ENCODE measurements at places on chromosomes 3 and 15.

DNA sequence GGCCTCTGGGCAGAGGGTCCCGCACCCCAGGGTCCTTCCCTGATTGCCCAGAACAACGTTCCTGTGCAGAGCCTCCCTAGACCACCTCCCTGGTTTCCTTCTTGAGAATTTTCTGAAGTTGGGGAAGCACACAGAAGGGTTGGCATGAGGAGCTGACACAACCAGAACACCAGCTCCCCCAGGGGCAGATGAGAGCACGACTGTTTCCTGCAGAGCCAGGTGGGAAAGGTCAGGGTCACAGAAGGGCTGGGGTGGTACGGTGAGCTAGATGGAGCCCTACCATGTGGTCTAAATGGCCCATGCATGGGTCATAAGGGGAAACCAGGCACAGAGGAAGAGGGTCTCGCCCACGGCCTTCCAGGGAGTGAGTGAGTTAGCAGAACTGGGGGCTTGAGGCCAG lies 10.4 kb downstream of the PPCDC start:
- DNase-seq: no peak

DNA sequence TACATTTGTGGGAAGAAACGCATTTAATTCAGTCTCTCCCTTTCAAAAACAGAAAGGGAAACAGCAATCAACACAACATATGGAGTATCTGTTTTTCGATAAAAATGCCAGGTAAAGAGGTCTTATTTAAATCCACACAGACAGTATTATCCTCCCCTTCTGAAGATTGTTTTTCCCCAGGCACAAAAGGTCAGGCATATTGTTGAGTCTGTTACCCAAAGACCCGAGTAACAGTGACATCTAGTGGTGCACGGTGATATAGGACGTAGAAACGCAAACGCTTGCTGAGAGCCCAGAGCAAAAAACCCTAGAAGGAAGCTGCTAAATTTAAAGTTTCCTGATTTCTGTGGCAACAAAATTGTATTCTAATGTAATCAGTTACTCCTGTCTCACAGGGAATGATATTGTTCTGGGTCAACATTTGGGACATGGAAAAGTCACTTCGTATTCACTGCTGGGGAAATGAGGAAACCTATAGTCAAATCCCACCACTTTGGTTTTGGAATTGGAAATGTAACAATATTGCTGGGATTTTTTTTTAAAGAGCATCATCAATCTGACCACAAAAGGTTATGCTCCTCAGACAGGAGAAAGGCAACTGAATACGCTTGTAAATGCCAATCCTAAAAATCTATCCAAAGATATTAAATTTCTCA lies 312.7 kb upstream of the CCDC54 start:
- peak; percentile 75 for DNase-seq

- peak; percentile 57 for DNase-seq
Measured at GRCh38 chr3:28050885-28051284, 190.5 kb upstream of the CMC1 start.

DNA sequence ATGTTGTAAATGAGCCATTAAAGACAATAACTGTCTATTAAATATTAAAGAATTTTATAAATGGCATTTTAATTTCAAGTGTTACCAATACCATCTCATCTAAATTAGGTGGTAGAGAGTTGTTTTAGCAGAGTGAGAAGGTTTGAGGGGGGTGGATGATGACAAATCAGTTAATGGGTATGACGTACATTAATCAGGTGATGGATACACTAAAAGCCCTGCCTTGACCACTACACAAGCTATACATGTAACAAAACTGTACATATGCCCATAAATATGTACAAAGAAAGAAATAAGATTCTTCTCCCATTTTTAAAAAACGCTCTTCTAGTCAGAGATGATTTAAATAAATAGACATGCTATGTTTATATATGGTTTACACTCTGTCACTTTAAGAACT lies 40.0 kb downstream of the TAFA4 start:
- no peak for DNase-seq

- no peak for DNase-seq
Measured at GRCh38 chr3:49707113-49707480, 12.4 kb downstream of the AMIGO3 start.

DNA sequence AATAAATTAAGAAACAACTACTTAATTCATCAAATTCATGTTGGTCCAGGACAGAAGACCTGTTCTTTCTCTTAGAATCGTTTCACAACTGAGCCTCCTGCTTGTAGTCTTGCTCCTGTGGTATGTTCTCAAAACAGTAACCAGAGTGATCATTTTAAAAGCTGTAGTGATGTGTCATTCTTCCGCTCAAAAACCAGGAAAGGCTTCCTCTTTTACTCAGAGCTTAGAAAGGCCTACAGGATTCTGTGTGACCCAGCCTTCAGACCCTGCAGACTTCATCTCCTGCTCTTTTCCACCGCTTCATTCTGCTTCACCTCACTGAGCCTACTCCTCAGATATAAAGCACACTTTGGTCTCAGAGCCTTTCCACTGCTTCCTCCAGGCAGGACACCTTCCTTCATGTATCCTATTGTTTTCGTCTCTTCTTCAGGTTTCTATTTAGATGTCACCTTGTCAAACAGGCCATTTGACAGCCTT lies 22.7 kb downstream of the ST6GAL1 start:
- no peak for DNase-seq

GRCh38 chr15:91529534-91529933 lies 324.0 kb upstream of the SLCO3A1 start:
- no peak for DNase-seq

GRCh38 chr3:14570089-14570488 lies 29.9 kb upstream of the GRIP2 start:
- DNase-seq: no peak

DNA sequence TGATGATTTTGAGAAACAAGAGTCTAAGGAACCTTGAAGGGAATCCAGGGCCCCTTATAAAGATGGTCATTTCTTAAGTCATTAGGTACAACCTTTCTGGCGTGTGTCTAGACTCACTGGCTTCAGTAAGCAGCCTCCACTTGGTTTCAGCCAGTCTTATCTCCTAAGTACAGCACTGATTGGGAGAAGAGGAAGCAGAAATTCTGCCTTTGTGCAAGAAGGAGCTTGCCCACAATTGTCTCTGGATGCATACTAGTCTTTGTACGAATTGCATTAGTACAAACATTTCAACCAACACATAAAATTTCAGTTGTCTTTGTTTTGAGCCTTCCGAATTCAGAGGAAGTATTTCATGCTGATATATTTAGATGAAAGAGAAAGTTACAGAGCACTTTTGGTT lies 139.4 kb downstream of the SLCO3A1 start:
- no peak for DNase-seq

DNA sequence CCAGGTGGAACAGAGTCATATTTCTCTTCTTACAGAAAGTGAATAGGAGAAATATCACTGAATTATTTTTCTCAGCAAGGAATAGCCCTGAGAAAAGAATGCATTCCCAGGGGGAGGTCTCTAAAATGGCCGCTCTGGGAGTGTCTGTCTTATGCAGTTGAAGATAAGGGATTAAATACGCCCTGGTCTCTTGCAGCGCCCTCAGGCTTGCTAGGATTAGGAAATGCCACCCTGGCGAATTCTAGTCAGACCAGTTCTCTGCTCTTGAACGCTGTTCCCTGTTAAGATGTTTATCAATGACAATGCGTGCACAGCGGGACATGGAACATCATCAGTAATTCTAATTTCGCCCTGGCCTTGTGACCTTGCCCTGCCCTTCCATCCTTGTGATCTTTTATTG lies 949.0 kb upstream of the SEMA6D start:
- no peak for DNase-seq

DNA sequence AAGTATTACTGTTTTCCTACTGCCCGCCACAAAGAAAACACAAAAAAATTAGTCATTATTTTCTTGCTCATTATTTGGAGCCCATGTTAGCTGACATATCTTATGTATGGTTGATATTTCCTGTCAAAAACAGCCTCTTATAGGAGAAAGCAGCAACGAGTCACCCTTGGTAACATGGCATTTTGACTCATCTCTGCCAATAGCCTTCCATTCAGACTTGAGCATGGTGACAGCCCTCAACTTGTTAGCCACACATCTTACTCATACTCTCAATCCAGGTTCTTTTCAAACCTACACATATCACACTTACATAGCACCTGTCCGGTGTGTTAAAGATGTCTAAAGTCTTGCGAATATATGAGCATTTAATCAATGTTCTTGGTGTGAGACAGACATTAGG lies 109.4 kb upstream of the SAMMSON start:
- DNase-seq: peak; percentile 74

GRCh38 chr3:126646674-126647073 lies 8.2 kb downstream of the TXNRD3 start:
- DNase-seq: no peak

GRCh38 chr3:186425788-186426730 lies 64.0 kb upstream of the DGKG start:
- DNase-seq: peak; percentile 16

DNA sequence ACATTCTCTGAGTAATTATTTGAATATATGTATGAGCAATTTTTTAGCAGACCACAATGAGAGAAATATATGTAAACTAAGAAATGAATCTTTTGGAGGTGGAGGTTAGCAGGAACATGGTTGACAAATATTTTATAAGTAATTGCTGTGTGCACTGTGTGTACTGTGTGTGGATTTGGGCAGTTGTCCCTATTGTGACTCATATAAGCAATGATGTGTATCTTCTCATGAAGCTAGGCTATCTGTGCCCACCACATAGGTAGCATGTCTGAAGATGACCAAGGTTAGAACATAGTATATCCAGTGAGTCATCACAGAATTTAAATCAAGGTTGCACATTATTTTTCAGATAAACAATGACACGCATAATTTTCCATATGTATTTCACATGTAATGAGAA lies 713.9 kb upstream of the GBE1 start:
- no peak for DNase-seq

GRCh38 chr3:116314476-116314875 lies 130.8 kb downstream of the LSAMP start:
- DNase-seq: no peak

- no peak for DNase-seq
Measured at GRCh38 chr3:171586274-171586673, 126.1 kb upstream of the TNIK start.

GRCh38 chr3:148759430-148759829 lies 61.7 kb downstream of the AGTR1 start:
- no peak for DNase-seq

GRCh38 chr3:16950282-16950681 lies 65.5 kb downstream of the PLCL2 start:
- DNase-seq: no peak

DNA sequence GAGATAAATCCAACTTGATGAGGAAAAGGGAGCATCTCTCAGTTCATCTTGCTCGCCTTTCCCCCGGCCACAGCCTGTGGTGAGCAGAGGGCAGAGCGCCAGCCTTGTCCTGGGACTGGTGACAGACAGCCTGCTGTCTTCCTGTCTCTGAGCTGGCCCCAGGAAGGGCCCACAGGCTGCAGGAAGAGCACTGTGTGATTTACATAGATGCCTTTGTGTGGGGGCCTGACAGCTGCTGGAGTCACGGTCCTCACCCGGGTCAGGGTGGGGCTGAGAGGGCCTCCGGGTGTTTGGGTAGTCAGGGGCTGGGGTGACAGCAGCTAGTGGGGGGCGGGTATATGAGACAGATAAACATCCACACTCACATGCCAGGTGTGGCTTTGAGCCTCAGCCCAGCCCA lies 29.3 kb downstream of the PLA2G4D start:
- DNase-seq: no peak

- no peak for DNase-seq
Measured at GRCh38 chr15:66228807-66229735, 24.5 kb downstream of the MEGF11 start.

- DNase-seq: no peak
Measured at GRCh38 chr3:4139462-4140140, 163.6 kb upstream of the SETMAR start.

DNA sequence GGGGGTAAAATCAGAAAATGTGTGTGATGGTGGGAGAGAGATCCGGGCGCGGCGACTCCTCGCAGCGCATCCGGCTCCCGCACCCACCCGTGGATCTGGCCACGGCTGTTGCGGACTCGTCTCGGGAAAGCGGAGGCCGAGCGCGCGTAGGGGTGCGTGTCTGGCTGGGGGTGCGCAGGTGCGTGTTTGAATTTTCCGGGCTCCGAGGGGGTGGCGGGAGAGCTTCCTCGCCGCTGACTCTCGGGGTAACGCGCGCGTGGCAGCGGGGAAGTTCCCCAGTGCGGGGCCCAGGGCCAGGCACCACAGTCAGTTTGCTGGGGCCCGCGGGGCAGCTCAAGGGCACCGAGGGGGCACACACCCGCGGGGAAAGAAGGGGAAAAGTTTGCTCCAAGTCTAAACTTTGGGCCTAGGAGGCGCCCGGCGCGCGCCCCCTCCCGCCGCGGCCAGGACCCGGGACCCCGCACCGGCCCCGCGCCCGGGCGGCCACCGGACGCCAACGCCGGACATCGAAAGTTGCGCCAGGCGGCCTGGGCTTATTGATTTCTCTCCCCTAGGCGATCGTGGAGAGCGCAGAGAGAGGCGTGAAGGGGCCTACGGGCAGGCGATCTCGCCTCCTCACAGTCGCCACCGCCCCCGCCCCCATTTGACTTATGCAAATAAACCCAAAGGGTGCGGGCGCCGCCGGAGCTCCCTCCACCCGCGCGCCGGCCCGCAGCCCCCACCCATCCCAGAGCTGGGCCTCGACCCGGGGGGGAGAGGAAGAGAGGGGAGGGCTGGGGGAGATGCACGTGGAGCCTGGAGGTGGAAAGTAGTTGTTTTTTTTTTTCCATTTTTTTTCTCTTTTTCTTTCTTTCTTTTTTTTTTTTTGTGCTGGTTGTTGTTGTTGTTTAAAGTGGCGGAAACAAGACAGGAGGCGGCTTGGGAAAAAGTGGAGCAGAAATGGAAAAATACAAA lies 639 bp downstream of the FOXP1 start:
- DNase-seq: peak; percentile 61

DNA sequence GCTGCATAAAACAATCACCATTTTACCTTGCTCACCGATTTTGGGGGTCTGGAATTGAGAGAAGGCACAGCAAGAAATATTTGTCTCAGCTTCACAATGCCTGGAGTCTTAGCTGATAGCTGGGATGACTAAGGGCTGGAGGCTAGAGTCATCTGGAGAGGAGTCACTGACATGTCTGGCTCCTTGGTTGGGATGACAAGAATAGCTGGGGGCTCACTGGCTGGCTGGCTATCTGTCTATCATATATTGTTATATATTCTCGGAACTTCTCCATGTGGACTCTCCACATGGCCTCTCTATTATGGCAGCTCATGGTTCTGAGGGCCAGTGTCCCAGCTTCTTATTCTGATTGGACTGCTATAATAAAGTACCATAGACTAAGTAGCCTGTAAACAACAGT lies 20.0 kb upstream of the TRIM71 start:
- peak; percentile 15 for DNase-seq

GRCh38 chr15:91099616-91099994 lies 452 bp upstream of the SV2B start:
- peak; percentile 36 for DNase-seq

DNA sequence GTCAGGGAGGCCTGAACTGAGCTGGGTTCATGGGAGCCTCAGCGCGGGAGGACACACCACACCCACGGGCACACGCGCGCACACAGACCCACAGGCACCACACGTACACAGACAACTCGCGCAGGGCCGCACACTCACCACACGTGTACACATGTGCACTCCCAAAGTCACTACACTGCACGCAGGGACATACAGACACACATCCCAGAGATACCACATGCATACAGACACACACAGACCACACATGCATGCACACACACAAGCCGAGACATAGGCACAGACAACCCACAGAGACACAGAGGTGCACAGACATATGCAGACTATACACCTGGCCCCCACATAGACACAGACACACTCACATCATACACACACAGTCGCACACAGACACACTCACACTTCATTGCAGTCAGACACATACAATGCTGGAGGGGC lies 1.1 kb upstream of the MGLL start:
- DNase-seq: no peak
